ENCODE measurements at places on chromosomes 5 and 9.

DNA sequence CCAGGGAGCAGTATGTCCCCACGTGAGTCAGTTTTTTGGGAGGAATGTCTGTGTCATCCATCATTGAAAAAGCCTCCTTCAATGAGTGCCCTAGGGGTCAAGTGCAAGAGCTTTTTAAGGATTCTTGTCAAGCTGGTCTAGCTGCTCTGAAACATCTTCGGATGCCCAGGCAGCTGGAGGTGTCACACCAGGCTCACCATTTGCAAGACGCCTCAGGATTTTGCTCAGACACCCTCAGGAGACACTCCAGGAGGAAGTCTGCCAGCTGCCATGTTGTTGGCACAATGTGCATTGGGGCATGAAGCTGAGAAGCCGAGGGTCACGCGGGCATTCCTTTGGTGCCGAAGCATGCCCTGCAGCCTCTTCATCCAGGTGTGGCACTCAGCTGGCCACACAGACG is 111.1 kb upstream of the S1PR3 start:
- DNase-seq = no peak

- DNase-seq = no peak
Measured at GRCh38 chr5:181187500-181188213, 17.3 kb downstream of the TRIM7 start.

GRCh38 chr9:129696944-129697655 is 31.7 kb downstream of the PRRX2 start:
- no peak for DNase-seq

DNA sequence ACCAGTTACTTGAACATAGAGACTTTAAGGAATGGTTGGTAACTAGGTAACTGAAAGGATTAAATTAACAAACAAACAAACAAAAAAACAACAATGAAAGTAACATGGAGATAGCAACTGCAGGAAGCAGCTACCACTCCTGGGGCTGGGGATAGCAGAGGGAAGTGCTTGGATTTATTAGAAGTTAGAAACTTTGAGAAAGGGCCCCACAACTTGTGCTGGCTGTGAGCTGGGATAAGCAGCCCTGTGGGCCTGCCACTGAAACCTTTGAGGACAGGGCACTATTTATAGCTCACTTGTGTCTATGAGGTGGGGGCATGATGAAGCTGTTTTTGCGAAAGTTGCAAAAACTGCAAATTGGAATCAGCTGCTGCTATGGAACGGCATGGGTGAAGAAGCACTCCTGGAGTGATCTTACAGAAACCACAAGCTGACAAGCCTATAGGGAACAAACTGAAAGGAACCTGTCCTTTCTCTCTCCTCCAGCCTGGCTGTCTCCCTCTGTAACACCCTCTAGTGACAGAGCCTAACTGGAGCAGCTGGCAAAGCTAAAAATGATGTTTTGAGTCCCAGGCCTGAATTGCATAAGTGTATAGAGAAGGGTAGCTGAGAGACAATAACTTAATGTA is 91.4 kb upstream of the RANBP6 start:
- DNase-seq = no peak

DNA sequence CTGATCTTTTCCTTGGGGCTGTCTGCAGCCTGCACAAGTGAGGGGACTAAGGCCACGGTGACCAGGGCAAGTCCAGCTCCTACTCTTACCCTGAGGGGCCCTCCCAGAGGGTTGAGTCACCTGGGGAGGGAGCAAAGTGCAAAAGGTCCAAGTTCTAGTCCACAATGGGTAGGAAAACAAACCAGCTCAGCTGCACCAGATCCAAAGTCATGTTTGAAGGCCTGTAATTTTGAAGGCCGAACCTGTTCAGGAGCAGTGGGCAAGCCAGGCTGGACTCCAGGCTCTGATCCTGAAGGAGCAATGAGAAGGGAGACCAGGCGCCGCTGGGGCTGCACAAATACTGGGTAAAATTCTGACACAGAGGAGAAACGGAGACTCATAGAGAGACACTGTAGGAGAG is 15.8 kb upstream of the TCF7 start:
- no peak for DNase-seq

- DNase-seq = no peak
Measured at GRCh38 chr5:68557162-68557936, 341.8 kb downstream of the PIK3R1 start.

GRCh38 chr9:29640507-29640906 is 2067.2 kb upstream of the C9orf72 start:
- DNase-seq = no peak

GRCh38 chr9:5718296-5719032 is 89.6 kb downstream of the RIC1 start:
- no peak for DNase-seq

- DNase-seq = no peak
Measured at GRCh38 chr9:135478829-135479468, 633 bp upstream of the PPP1R26 start.

DNA sequence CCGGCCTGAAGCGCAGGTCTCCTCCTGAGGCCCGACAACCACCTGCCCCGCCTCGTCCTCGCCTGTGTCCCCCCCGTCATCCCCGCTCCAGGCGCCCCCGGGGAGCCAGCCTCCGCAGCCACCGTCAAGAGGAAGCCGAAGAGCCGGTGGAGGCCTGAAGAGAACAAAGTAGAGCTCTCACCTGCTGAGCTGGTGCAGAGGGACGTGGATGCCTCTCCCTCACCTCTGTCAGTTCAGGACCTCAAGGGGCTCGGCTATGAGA is 169.9 kb downstream of the HINT1 start:
- no peak for DNase-seq

- DNase-seq = no peak
Measured at GRCh38 chr9:17082343-17083064, 52.3 kb upstream of the CNTLN start.

DNA sequence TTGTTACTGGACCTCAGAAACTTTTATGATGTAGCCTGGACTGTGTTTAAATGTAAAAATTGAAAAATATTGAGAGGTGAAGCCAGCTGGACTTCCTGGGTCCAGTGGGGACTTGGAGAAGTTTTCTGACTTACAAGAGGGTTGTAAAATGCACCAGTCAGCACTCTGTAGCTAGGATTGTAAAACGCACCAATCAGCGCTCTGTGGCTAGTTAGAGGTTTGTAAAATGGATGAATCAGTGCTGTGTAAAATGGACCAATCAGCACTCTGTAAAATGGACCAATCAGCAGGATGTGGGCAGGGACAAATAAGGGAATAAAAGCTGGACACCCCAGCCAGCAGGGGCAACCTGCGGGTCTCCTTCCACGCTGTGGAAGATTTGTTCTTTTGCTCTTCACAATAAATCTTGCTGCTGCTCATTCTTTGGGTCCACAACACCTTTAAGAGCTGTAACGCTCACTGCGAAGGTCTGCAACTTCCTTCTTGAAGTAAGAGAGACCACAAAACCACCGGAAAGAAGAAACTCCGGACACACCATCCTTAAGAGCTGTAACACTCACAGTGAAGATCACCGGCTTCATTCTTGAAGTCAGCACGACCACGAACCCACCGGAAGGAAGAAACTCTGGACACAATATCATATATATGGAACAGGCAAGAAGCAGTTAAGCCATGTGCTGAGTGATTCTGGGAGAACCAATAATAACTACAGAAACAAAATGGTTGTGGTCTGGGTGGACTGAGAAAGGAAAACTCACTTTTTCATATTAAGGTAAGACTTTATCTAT is 201.3 kb downstream of the GABRG2 start:
- no peak for DNase-seq

- no peak for DNase-seq
Measured at GRCh38 chr5:24623031-24623430, 21.7 kb downstream of the CDH10 start.

GRCh38 chr5:135497971-135498636 is 37.7 kb downstream of the NEUROG1 start:
- no peak for DNase-seq

- DNase-seq = no peak
Measured at GRCh38 chr5:114116981-114117380, 244.9 kb upstream of the KCNN2 start.

DNA sequence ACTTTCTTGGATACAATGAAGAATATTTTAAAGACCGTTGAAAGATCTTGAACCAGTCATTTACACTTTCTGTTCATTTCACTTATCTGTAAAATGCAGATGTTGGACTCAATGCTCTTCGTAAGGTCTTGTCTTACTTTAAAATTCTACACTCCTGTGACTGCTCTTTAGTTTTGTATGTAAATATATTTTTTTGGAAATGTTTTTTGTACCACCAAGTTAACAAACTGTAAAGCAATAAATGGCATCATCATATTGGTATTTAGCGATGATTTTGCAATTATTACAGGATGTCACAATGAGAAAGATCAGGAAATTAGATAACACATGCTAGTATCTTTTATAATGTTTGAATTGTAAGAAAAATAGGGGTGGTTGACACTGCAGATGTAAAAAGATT is 80.8 kb upstream of the GNAQ start:
- no peak for DNase-seq

DNA sequence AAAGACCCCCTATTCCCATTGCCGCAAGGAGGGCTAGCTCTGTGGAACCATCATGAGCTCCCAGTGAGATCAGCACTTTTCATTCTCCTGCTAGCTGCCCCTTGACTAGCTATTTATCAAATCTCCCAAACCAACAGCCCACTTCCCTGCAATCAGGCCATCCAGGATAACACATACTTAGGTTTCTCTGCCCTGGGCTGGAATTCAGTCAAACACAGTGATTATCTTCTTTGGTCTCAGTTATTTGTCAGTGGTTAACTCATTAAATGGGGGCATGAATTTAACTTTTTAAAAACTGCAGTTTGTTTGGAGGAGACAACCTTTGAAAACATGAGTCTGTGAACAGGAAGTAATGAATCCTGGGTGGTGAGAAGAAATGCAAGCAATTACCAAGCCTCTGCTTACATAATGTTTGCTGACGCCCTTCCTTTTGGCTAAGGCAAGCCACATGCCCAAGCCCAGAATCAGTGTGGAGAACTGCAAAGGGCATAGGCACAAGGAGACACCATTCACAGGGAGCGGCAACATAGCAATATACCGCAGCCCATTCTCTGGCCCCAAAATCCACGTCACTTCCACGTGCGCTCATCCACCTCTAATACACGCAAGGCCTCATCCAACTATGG is 275.0 kb downstream of the DRD1 start:
- no peak for DNase-seq
